ENCODE measurements at places on chromosomes 7 and 10.

DNA sequence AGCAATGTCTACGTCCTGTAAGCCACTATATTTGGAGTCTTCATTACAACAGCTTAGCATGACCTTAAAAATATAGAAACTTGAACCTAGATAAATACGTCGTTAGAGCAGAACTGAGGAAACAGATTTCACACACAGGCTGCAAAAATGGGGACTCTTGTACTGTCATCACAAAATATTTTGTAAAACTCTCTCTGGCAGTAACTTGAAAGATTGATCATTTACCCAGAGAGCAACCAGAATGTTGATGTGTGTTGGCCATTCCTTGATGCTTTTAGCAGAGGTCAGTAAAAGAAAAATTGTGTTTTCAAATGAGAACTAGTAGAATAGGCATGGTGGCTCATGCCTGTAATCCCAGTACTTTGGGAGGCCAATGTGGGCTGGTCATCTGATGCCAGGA, 14.5 kb upstream of the PON1 start:
- no peak for DNase-seq

- DNase-seq, result no peak
Measured at GRCh38 chr10:3926258-3926657, 141.2 kb upstream of the KLF6 start.

DNA sequence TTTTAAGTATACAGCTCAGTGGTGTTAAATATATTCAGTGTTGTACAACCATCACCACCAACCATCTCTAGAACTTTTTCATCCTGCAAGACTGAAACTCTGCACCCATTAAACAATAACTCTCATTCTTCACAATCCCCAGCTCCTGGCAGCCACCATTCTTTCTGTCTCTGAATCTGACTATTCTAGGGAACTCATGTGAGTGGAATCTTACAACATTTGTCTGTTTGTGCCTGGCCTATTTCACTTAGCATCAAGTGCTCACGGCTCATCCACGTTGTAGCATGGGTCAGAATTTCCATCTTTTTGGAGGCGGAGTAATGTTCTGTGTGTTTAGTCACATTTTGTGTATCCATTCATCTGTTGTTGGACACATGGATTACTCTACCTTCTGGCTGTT, 40.8 kb upstream of the PFKFB3 start:
- DNase-seq, result no peak

GRCh38 chr7:63112764-63113712, 885.6 kb upstream of the ZNF722 start:
- DNase-seq, result no peak

- DNase-seq, result no peak
Measured at GRCh38 chr10:27413831-27414348, 90.2 kb upstream of the RAB18 start.

GRCh38 chr10:45545150-45545549, 127.4 kb downstream of the ZFAND4 start:
- DNase-seq, result no peak

DNA sequence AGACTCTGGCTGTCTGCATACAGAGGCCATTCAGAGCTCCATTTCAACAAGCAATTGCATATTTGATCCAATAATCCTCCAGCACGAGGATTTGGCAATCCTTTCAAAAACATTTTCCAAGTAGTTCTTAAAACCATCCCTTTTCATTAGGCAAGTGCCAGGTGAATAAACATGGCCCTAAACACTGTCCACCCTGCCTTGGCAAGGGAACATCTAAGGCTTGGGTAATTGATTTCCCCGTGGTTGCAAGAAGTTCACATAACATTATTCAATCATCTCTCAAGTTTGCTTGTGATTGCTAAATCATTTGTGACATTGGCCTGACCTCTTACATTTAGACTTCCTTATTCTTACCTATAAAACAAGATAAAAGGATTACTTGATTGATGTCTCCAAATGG, 175.2 kb downstream of the CTTNBP2 start:
- no peak for DNase-seq
